ENCODE measurements at places on chromosomes 3 and 15.

- no peak for DNase-seq
Observed at GRCh38 chr3:53518495-53518981, 24.1 kb downstream of the CACNA1D start.

GRCh38 chr15:28994142-28994830 lies 108.5 kb downstream of the APBA2 start:
- DNase-seq = no peak

GRCh38 chr15:39868396-39868795 lies 51.7 kb downstream of the GPR176 start:
- no peak for DNase-seq

DNA sequence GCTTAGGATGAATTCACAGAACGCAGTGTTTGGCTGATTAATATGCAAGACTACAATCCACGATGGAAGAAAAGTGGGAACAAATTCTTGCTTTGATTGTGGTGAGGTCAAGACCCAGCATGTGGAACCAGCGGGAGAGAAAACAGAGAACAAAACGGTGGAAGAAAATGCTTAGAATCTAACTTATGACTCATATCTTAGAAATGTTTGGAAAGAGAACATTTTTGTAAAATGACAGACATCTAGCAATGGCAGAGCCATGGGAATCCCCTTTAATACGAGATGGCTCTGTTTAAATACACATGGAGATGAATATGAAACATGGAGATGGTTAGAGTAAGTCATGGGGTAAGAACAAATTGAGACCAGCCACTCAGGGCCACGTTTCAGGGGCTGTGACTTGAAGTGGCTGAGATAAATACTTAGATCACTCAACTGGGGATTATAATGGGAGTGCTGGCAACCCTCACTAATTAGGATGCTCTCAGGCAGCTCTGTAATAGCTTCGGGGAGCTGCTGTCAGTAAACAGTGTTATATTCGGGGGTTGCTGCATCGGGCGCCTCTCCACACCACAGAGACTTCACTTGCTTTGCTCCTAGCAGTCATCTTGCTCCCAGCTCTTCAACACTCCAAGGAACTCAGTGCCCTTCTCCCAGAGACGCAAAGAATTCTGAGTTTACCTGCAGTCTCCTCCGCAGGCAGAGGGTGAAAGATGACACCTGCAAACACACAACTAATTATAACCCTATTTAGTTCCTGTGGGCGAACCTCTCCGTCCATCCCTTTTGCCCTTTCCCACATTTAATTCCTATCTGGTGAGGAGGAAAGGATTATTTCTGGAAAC lies 68.0 kb upstream of the ONECUT1 start:
- DNase-seq = no peak

GRCh38 chr15:96362755-96363651 lies 32.5 kb downstream of the NR2F2 start:
- no peak for DNase-seq

DNA sequence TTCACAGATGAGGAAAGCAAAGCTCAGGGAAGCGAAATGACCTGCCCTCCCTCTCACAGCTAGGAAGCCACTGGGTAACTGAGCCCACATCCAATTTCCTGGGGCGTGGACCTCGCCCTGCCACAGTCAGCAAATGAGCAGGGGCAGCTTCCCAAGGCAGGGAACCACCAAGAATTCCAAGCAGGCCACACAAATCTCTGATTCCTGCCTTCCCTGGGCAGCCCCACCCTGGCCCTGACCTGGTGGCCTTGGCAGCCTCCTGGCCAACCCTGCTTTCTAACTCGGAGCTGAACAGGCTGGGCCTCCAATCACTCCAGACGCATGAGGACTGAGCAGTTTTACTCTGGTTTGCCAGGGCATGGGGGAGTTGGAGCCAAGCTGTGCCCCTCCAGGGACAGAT lies 203.7 kb upstream of the TLE3 start:
- no peak for DNase-seq

DNA sequence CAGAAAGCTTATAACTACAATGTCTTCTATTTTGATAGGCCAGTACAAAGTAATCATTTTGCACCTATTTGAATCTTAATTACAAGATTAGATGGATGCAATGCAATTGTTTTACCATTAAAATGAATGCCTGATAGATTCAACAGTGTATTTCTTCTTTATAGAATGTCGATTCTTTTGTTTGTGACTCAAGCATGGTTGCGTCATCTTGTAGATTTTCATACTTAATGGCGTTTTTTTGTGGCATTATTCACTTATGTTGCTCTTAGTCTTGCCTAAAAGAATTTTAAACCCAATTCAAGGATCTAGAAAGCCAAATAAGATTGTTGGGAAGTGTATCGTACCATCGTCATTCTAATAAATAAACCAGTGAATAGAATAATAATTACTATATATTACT lies 21.4 kb downstream of the ZBTB38 start:
- DNase-seq = no peak

DNA sequence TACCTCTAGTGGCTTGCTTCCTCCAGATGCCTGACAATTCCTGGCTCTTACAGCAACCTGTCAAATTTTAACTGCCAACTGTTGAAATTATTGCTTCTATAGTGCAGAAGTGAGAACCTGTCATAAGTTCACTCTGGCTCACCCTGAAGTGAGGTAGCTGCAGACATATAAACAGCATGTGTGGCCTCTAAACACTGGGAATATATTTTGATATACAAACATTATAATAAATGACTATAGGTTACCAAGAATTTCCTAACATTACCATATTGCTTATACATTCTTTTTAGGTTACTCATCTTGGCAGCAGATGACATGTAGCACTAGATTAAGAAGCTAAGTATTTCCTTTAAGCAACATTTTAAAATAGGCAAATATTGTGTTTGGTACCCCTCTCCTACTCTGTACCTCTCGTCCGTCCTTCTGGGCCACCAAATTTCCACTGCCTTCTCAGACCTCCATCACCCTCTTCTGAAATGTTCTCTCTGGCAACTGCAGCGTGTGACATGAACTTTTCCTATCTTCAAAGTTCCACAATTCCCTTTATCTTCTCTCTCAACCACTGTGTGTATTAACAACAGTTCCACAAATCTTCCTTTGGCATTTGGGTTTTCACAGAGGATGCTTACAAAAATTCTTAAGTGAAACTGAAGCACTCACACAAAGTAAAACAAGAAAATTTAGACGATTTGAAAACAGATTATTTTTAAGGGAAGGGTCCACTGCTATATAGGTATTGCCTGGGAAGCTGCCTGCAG lies 15.3 kb upstream of the XXYLT1 start:
- DNase-seq = no peak

DNA sequence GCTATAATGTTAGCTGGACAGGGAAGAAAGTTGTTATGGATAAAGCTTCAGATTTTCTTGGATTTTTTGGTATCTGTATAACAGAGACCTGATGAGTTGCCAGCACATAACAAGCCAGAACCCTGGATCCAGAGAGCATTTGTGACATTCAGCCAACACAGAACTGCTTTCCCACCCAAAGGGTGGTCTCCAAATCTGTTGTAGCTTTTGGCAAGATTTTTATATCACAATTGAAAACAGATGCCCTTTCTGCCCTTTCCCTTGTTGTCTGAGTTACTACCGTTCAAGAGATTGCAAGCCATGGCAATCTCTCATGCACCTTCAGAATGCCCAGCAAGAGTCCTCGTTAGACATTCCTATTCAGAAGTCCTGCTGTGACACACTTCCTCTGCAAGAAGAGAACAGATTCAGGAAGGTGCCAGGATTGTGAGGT lies 107.6 kb upstream of the FGF7 start:
- DNase-seq = no peak

DNA sequence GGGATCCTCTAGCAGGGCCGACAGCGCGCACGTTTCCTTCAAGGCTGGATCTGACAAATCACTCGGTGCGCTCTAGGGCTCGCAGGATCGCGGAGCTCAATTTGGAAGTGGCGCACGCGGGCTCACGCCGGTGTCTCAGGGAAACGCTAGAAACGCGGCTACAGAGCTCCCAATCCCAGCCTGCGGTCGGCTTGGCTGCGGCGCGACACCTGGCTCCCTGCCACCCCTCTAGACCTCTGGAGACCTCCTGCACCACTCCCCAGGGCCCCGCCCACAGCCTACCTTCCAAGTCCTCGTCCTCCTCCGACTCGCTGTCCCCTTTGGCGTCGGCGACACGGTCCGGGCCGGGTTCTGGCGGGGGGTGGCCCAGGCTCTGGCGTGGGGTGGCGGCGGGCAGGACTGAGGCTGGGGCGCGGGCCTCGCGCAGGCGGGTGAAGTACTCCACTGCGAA lies 596 bp downstream of the PRKAR2A start:
- peak; percentile 74 for DNase-seq

- peak; percentile 73 for DNase-seq
Observed at GRCh38 chr3:150314248-150315004, 93.7 kb upstream of the TSC22D2 start.

GRCh38 chr3:174417573-174417972 lies 441.6 kb upstream of the NAALADL2 start:
- DNase-seq = no peak

GRCh38 chr3:15581471-15582394 lies 19.6 kb downstream of the HACL1 start:
- DNase-seq = no peak

DNA sequence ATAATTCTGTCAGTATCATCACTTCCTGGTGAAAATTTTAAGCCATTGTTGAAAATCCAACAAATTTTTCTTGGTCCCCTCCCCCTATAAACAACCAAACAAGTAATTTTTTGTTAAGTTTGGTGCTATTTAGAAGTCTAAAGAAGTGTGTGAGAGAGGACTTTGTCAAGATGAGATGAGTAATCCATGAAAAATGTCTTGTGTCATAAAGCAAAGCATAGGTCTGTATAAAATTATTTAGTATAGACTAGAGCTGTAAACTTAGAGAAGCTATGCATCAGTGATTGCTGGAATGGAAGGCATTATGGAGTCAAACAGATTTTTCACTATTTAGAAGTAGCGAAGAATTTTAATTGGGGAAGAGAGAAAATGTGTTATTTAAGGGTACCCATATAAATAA lies 31.4 kb downstream of the MAPK6 start:
- DNase-seq = no peak

- no peak for DNase-seq
Observed at GRCh38 chr15:69725957-69726356, 273.3 kb downstream of the RPLP1 start.

GRCh38 chr15:55990998-55991397 lies 2.4 kb downstream of the NEDD4 start:
- no peak for DNase-seq

GRCh38 chr15:35061161-35061824 lies 23.8 kb downstream of the NANOGP8 start:
- DNase-seq = no peak

GRCh38 chr3:77412584-77412983 lies 372.7 kb downstream of the ROBO2 start:
- no peak for DNase-seq

- no peak for DNase-seq
Observed at GRCh38 chr3:20246662-20247061, 60.7 kb upstream of the SGO1 start.

Measured in Caco-2 (cell line).